Hepatocyte (in vitro differentiated cells): ENCODE measurements at places on chromosomes 3 and 15. TPM values are rescaled to one million over a fixed set of nuclear protein-coding genes. Genes with fewer than 3 reads are reported as not detected.

Gene BBS4
- 18.1 and 20.6 TPM in 2 replicates for polyA plus RNA-seq

Gene CFAP100
- polyA plus RNA-seq: not detected in 2 replicates

Gene UROC1
- 1.5 and 2.3 TPM in 2 replicates for polyA plus RNA-seq

Gene CELF6
- polyA plus RNA-seq: 0.40 and 0.57 TPM in 2 replicates

Gene LYSMD4
- 9.0 and 15.4 TPM in 2 replicates for polyA plus RNA-seq

Gene KCNAB1
- polyA plus RNA-seq: 0.67 and 1.4 TPM in 2 replicates

Gene GASK1A
- polyA plus RNA-seq: 1.1 and 2.6 TPM in 2 replicates

Gene POLR2M
- polyA plus RNA-seq: 18.8 and 27.0 TPM in 2 replicates

Gene MKRN3
- not detected in 2 replicates for polyA plus RNA-seq

Gene AADAC
- polyA plus RNA-seq: 30.5 and 47.8 TPM in 2 replicates

Gene ERICH6
- 0.61 TPM in 1 of 2 replicates, not detected in the other for polyA plus RNA-seq

Gene TMEM41A
- 54.3 and 62.4 TPM in 2 replicates for polyA plus RNA-seq

Gene NR1D2
- 6.8 and 7.2 TPM in 2 replicates for polyA plus RNA-seq

Gene AMOTL2
- 63.9 and 74.2 TPM in 2 replicates for polyA plus RNA-seq

Gene IL16
- polyA plus RNA-seq: 0.92 and 2.4 TPM in 2 replicates
